Dorsolateral prefrontal cortex (tissue), 122 donors: ENCODE measurements at places on chromosomes 13 and 19.

GRCh38 chr13:41809962-41810361, 150.9 kb downstream of the VWA8 start:
- DNase-seq, result no peak

DNA sequence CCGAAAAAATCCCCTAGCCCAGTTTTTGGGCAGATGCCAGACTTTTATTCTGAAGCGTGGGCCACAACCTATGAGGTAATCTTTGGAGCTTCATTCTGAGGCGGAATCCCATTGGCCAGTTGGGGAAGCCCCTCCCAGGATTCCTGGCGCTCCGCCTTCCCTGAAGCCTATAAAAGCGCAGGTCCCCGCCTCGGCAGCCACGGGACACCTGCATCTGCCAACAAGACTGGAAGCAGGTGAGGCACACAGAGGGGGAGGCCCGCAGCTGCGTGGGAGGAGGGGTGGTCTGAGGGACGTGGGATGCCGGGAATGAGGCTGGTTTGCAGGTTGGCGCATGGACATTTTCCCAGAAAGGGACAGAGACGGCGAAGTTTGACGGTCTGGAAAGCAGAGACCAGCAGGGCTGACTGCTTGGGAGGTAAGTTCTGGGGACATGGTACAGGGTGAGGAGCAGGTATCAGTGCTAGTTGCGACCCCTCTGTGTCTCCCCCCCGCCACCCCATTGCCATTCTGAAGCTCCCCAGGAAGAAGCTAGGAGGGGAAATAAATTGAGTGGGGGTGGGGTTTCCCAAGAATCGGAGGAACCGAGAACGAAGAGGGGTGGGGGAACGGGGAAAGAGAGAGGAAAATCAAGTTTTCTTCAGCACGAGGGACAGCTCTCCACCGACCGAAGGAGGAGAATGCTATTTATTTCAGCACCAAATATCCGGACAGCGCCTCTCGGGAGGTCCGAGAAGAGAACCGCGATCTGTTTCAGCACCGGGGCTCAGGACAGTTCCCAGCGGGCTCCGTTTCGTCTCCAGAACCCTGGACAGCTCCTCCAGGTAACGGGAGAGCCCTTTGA, 22.4 kb upstream of the FEM1A start:
- DNase-seq, result peak; percentile 91

DNA sequence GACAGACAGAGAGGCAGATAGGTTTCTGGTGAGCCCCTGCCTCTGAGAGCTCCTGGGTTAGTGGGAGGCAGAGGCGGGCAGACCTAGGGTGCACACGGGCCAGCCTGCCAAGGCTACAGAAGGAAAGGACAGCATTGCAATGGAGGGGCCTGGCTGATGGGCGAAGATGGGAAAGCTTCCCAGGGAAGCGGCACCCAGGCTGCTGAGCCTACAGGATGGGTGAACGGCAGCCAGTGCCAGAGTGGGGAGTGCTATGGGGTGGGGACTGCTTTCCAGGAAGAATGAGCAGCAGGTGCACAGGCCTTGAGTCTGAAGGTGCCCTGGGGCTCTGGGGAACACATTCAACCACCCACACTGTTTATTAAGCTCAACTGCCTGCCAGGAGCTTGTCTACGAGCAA, 702 bp upstream of the MAG start:
- no peak for DNase-seq

DNA sequence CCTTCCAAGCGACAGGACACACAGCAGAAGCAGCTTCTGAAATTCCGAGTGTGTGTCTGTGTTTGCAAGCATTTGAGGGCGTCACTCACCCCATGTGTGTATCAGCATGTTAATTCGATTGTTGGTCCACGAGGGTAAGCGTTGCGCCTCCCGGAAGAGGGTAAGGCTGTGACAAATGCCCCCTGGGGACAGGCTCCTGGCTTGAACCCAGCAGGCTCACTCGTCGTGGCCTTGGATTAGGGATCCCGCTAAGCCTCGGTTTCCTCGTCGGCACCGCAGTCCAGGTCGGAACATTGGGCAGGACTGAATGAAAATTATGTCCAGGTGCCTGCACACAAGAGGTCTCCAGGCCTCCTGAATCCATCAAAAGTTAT, 606 bp upstream of the STXBP2 start:
- DNase-seq, result no peak

- no peak for DNase-seq
Measured at GRCh38 chr13:66427458-66427861, 802.7 kb downstream of the PCDH9 start.

DNA sequence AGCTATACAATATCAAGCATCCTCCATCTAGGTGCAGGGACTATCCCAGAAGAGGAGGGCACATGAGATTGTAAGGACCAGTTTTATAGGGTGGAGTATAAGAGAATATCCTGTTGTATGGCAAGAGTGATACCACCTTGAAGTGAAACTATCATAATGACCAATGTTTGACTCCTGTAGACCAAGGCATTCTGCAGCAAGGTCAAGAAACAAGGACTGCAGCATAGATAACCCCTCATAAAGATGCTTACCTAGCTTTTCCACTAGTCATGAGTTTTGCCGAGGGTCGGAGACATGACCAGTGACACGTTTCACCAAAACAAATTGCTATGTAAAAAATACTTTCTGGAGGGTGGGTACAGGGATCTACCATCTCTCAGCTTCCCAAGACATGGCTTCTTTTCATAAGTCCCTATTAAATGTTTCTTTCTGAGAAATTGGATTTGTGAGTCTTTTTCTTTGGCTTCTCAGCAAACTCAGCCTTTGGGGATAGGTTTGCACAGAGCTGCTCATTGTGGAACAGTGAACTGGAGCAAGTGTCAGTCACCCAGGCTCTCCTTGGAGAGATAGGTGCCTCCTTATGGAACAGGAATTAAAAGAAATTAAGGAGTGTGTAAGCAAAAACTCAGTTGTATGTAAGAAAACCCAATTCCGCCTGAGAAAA, 28.2 kb upstream of the CYSLTR2 start:
- DNase-seq, result no peak

GRCh38 chr19:17054746-17055145, 20.5 kb downstream of the HAUS8 start:
- no peak for DNase-seq

- DNase-seq, result no peak
Measured at GRCh38 chr13:50228527-50228926, 213.3 kb downstream of the KCNRG start.

- DNase-seq, result no peak
Measured at GRCh38 chr19:8269724-8270123, 38.4 kb downstream of the CD320 start.

DNA sequence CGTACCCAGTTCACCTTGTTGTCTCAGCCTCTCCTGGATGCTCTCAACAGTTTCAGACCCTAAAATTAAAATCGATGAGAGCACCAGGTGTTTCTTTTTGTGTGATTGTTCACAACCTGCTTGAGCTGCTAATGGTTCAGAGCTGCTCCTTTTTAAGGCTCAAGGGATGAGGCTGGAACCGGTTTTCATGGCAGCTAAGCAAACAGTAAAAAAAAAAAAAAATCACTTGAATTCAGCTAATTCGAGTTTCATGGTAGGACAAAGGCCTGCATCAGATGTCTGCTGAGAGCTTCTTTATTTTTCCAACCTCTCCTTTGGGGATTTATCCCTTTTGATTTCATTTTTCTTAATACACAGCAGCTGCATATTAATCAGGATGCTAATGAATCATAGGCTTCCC, 6.5 kb downstream of the SYCE2 start:
- DNase-seq, result no peak

DNA sequence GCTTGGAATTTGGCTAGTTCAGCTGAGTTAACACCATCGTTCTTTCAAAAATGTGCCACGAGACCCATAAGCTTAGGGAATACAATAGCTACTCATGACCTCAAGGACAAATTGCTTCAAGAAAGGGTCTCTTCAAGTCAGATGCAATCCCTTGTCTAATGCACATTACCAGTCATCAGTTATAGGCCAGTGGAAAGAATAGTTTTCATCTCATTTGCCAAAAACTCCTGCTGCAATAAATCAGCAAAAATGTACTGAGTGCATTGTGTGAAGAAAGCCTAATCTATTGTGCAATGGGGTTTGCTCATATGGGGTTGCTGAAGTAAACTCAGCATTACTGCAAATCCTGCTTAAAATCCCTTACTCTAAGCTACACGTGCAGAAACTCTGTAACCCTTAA, 208.3 kb upstream of the NBEA start:
- DNase-seq, result no peak

DNA sequence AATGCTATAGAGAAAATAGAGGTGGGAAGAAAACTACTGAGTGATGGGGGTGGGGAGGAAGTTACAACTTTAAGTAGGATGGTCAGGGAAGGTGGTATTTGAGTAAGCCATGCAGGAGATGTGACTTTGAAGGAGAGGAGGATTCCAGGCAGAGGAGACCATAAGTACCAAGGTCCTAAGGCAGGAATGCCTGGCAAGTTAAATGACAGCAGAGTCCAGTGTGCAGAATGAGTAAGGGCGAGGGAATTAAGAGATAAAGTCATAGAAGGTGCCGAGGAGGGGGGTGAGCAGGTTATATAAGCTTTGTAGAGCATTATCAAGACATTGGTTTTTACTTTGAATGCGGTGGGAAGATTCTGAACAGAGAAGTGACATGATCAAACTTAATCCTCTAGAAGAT, 43.2 kb upstream of the WDFY2 start:
- no peak for DNase-seq

DNA sequence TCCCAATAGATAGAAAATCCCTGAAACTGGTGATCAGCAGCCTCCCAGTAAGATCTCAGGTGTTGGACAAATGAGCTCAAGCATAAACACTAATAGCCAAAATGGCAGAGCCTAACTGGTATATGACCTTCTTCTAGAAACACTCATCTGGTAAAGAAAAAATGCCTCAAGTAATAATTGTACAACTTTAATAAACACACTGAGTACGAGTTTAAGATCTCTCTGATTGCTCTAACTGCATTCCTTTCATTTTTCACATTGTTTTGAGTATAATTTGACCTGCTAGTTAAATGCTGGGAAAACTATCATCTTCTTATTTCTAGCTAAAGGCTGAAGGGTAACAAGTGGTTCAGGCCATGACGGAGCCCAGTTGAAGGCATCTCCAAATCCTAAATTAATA, 2009.5 kb upstream of the PCDH20 start:
- no peak for DNase-seq

GRCh38 chr13:39462428-39462827, 140.6 kb downstream of the LHFPL6 start:
- DNase-seq, result no peak

DNA sequence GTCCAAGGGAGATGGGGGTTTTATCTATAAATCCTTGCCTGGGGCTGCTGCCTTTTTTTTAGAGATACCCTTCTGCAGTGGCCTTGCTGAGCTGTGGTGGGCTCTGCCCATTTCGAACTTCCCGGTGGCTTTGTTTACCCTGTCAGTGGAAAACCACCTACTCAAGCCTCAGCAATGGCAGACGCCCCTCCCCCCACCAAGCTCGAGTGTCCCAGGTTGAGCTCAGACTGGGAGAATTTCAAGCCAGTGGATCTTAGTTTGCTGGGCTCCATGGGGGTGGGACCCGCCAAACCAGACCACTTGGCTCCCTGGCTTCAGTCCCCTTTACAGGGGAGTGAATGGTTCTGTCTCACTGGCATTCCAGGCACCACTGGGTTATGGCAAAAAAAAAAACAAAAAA, 21.6 kb downstream of the LGALS13 start:
- no peak for DNase-seq

- no peak for DNase-seq
Measured at GRCh38 chr13:99969919-99970650, 1.5 kb downstream of the ZIC5 start.

- DNase-seq, result no peak
Measured at GRCh38 chr13:110132225-110132982, 174.6 kb downstream of the COL4A1 start.

GRCh38 chr13:30759748-30760147, 24.4 kb downstream of the ALOX5AP start:
- no peak for DNase-seq

- DNase-seq, result no peak
Measured at GRCh38 chr13:81480634-81481033, 1139.7 kb upstream of the SPRY2 start.

DNA sequence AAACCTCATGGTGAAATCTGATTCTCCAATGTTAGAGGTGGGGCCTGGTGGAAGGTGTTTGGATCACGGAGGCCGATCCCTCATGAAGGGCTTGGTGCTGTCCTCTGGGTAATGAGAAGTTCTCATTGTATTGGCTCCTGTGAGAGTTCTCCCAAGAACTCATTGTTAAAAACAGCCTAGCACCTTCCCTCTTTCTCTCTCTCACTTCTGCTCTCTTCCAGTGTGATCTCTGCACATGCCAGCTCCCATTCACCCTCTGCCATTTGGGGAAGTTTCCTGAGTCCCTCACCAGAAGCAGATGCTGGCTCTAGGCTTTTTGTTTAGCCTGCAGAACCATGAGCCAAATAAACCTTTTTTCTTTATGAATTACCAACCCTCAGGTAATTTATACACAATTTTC, 3.1 kb upstream of the SUCLA2 start:
- DNase-seq, result no peak

DNA sequence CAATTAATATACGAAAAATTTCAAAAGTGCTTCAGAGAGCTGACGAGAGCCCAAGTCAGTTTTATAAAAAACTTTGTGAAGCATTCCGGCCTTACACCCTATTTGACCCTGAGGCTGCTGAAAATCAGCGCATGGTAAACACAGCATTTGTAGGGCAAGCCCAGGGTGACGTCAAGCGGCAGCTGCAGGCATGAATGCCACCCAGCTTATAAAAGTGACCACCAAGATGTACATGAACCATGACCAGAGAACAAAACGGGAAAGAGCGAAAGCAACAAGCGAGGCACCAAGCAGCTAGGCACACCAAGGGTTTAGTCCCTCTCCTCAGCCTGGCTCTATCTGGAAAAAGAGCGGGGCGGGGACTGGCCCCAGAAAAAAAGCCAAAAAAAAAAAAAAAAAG, 6.0 kb downstream of the SIGLEC11 start:
- no peak for DNase-seq

DNA sequence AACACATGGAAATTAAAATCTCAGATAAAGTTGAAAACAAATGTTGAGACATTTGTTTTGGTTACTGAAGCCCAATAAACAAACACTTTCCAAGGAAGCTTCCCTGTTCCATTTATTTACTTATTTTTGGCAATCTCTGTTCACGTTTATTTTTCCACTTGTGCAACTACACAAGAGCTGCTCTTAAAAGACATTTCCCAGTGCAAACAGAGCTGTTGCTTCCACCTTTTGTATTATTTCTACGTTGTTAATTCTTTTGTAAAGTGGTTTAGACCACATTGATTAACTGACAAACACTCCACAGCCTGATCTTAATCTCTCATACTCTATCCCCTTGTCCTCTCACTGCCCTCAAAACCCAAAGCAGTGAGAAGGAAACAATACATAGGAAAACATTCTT, 757.6 kb downstream of the LIG4 start:
- DNase-seq, result no peak
